ENCODE measurements at places on chromosomes 12 and 14. TPM values are rescaled to one million over a fixed set of nuclear protein-coding genes. Genes with fewer than 3 reads are reported as not detected.

The CYP46A1 gene
- total RNA-seq = 1.3 TPM

The ERBB3 gene
- total RNA-seq = 74.8 TPM

DNA sequence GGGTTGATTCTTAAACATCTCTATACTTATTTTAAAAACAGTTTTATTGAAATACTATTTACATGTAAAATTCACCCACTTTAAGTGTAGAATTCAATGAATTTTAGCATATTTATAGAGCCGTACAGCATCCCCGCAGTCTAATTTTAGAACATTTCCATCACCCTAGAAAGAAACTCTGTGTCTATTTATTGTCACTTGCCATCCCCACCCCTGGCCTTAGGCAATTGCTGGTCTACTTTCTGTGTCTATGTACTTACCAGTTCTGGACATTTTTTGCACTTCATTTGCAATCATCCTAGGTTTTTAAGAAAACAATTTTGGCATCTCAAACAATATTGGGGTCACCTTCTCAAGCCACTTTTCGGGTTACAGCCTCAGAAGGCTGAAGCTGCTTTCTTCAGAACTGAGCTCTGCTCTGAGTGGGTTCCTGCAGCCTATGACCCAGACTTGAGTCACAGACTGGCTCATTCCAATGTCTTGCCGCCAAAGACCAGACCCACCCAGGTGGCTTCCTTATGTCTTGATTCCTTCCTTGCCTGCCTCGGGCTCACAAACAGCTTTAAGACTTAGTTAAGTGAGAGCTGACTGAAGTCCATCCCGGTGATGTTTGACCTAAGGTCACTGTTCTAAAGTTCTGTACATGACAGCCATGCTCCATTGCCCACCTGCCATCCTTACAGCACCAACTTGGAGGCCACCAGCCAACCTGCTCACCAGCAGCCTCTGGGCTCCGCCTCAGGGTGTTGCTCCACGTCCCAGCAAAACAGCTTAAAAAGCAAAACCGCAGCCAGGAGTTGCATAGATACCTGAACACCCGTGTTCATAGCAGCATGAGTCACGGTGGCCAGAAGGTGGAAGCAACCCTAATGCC is 131.5 kb downstream of the CHST11 start:
- no peak for DNase-seq

The DCN gene
- 314 TPM for total RNA-seq

DNA sequence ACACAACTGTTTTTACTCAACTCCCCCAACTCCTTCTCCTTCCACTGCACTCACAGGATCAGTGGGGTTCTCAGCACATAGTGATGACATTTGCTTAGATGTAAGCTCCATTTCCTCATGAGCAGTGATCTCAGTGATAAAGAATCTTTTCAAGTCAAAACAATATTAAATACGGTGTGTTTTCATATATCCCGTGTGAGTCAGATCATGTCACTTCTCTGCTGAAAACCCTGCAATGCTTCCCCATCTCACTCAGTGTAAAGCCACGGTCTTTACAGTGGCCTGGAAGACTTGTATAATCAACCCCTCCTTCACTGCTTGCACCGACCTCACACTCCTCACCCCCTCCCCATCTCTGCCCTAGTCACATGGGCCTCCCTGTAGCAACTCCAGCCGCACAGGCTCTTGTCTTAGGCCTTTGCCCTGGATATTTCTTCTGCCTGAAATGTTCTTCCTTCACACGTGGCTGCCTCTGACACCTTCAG is 149.7 kb upstream of the ARHGAP5 start:
- no peak for DNase-seq

GRCh38 chr14:35979531-35979930 is 153.4 kb downstream of the BRMS1L start:
- no peak for DNase-seq

DNA sequence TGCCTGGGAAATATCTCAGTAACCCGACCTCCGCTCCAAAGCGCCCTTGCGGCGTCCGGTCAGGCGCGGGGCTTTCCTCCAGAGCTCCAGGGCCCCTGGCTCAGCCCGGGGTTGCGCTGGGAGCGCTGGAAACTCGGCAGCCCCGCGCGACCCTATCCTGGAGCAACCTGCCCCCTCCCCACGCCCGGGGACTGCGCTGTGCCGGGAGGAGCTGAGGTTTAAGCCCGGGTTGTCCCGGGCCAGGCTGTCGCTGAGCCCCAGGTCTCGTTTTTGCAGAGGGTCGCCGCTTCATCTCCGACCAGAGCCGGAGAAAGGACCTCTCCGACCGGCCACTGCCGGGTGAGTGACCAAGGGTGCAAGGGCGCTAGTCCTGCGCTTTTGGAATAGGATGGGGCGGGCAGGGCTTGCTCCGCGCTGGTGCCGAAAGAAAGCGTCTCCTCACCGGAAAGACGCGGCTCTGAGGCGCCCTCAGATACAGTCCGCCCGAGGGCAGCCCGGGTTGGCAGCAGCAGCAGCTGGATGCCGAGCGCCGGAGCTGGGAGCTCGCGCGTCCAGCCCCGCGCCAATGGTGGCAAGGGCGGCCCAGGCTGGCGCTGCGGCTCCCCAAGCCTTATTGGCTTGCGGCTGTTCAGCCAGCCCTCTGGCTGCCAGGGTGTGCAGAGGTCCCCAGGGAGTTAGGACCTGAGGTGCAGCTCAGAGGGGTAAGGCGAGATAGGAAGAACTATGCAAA is 1.5 kb downstream of the SPX start:
- DNase-seq = peak; percentile 69

DNA sequence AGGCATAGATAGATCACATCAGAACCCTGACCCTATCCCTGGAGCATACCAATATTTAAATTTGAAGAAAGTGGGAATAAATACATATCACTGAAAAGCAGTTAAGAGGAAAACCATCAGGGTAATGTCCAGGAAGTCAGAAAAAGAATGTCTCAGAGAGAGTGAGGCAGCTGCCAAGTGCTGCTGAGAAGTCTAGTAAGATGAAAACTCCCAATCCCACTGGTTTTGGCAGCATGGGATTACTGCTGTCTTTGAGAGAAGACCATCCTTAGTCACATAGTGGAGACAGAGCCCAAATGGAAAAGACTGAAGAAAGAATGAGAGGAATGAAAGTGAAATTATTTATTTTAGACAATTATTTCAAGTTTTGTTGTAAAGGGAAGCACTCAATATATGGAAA is 11.5 kb upstream of the TSPAN8 start:
- DNase-seq = no peak

DNA sequence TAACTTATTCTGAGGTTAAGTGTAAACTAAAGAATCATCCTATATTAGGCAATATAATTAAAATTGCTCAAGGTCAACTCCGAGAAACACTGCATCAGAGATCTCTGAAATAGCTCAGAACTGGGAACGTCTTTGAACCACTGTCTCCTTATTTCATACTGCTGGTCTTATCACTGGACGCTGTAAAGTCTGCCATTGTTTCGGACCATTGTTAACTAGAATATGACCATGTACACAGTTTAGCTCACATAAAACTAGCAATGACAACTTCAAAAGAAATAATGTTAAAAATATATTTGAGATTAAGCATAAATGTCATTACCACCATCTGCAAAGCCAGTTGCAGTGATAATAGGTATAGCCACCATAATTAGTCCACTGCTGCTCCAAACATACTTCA is 2.9 kb downstream of the ABCD2 start:
- DNase-seq = no peak

GRCh38 chr12:48084841-48085460 is 20.9 kb downstream of the SENP1 start:
- no peak for DNase-seq

The RPGRIP1 gene
- total RNA-seq = not detected

- DNase-seq = no peak
Measured at GRCh38 chr12:128266086-128266485, 884 bp upstream of the TMEM132C start.

- no peak for DNase-seq
Measured at GRCh38 chr14:87111126-87111525, 881.9 kb downstream of the GALC start.

DNA sequence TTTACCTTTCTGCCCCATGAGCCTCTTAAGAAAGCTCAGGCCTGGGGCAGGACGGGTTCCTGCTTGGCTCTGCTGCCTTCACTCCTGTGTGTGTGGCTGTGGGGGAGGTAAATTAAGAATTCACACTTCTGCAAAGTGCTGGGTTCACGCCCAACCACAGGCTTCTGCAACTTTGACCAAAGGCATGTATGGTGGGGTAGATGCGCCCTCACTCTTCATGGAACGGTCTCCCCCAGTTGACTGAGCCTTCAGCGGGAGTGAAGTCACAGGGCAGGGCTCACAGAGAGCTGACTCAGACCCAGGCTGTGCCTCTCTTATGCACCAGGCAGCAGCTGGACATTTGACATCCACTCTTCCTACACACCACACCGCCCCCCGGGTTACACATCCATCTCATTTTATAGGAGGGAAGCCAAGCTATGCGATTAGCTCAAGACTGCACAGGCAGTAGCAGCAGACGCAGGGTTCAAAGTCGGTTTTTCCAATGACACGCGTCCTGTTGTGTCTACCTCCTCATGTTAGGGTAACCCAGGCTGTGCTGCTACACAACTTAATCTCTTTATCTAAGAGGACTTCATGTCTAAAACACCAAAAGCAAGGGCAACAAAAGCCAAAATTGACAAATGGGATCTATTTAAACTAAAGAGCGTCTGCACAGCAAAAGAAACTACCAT is 15.4 kb upstream of the BCL11B start:
- DNase-seq = no peak

DNA sequence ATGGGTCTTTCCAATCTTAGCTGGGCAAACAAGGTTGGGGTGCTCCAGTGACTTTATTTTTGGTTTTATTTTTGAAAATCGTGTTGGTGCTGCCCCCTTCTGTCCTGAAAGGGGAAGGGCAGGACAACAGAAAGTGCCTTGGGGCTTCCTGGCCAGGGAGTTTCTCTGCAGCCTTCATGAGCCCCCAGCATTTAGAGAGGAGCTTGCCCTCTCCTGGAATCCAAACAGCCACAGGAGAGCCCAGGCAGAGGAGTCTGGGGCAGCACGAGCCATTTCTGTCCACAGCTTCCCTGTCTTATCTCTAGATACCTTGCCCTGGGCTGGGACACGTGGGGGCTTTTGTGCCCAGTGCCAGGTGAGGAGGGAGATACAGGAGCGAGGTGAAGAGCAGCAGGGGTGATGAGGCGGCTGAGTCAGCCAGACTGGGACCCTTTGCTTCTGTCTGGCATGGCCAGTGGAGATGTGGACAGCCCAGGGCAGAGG is 4.4 kb upstream of the C1RL start:
- no peak for DNase-seq

DNA sequence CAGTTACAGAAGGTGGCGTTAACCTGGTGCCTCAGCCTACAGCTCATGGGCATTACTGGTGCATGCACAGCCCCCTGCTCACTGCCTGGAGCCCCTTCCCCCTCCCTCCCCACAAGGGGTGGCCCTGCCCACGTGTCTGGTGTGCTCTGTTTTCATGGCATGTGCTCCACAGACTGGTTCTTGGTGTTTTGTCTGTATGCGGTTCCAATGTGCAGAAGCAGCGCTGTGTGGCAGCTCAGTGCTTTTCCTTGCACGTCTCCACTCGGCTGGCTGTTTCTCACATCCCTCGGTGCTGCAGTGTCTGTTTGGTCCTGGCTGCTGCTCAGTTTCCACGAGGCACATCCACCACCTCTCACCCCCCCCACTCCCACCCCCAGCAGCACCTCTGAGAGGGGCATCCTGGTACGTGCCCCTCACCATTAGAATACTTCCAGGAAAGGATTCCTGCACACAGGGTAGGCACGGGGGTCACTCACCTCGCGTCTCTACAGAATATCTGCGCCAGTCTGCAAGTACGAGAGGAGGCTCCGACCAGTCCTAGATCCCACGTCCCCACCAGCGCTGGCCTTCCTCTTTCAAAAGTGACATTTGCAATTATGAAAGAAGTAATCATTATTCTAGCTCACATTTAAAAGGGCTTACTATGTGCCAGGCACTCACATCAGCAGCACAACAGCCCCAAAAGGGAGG is 27.1 kb downstream of the DIO3 start:
- DNase-seq = no peak

GRCh38 chr12:32455607-32456071 is 56.3 kb downstream of the FGD4 start:
- no peak for DNase-seq

The SSPN gene
- total RNA-seq = 3.3 TPM

DNA sequence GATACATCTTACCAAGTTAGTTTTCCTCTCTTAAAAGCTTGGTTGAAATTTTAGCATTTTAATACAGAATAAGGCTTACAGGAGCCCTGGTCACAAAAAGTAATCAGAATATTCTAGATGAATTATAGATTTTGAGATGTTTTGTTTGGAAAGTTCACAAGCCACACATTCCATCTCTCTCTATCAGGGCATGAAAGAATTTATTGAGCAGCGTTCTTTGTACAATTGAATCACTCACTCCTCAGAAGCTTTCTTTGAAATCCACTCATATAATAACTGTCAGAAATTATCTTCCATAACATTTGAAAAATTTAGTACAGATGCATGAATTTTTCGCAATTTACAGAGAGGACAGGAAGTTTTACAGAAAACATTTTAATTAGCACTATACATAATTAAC is 938.6 kb upstream of the MDGA2 start:
- DNase-seq = no peak

DNA sequence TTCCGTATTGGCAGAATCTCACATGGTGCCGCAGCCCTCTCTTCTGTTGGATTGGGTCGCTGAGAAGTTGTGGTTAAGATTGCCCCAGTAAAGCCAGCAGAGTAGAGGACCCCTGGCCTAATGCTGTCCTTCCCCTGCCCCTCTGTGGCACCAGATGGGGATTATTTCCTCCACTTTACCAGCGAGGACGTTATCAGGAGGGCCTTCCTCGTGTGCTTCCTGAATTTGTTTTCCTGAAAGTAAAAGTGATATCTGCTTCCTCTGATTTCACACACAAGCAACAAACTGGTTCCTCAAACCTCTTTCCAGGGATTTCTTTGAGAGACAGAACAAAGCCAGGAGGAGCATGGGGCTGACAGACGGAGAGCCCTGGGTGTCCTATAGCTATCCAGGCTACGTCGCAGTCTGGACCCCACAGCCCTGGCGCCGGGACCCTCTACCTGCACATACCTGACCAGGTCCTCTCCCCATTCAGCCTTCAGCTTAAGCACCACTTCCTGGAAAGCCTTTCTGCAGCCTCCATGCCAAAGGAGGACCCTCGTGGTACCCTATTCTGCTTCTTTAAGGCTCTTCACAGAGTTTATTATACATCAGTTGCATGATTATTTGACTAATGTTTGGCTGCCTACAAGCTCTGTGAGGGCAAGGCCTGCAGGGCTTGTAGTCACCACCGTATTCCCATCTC is 314.8 kb upstream of the FKBP4 start:
- no peak for DNase-seq

The EML5 gene
- total RNA-seq = 3.3 TPM

- DNase-seq = no peak
Measured at GRCh38 chr12:117380083-117380482, 18.7 kb upstream of the NOS1 start.

DNA sequence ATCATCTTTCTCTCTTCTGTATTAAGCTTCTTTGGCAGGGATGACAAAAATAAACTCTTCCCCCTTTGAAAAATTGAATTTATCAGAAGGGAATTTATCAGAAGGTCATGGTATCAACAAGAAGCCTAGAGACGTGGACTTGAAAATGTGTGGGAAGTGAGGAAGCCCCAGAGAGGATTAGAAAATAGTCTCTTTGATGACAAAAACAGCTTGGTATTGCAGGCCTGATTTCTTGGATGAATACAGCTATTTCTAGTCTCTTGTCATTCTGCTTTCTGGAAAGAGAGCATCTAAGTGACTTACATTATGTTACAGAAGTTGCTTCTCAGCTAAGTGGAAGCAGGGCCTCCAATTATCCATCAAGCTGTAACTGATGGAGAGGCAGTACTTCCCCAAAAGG is 111.1 kb downstream of the KITLG start:
- no peak for DNase-seq

The KRT6A gene
- total RNA-seq = not detected

The PROX2 gene
- not detected for total RNA-seq

The TMPRSS12 gene
- total RNA-seq = not detected

All from body of pancreas (tissue), 4 donors.